ENCODE measurements at places on chromosomes 13 and 19.

- no peak for DNase-seq
Observed at GRCh38 chr13:84192125-84192524, 309.9 kb upstream of the SLITRK1 start.

GRCh38 chr13:101053301-101054093 is 362.8 kb downstream of the NALCN start:
- DNase-seq, result no peak

- no peak for DNase-seq
Observed at GRCh38 chr13:62292714-62293480, 877.2 kb upstream of the PCDH20 start.

DNA sequence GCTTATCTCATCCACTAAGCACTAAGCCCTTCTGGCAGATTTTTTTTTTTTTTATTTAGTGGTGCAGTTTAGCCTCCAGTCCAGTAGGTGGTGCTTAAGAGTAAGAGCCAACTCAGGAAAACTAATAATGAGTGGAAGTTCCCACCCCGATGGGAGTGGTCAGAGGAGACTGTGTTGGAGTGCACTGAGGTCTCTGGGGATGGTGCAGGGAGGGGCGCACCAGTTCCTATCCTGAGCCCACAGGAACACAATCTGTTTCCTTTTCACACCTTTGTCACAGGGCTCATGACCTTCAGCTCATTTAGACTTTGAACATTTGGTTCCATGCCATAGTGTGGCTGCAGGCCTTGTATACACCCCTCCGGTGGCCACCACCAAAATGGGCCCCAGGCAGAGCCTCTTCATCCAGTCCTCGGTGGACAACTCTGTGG is 367.4 kb downstream of the SPRY2 start:
- DNase-seq, result no peak

- DNase-seq, result no peak
Observed at GRCh38 chr13:44698066-44698465, 121.9 kb upstream of the TSC22D1 start.

- DNase-seq, result no peak
Observed at GRCh38 chr13:80821466-80821865, 480.5 kb upstream of the SPRY2 start.

DNA sequence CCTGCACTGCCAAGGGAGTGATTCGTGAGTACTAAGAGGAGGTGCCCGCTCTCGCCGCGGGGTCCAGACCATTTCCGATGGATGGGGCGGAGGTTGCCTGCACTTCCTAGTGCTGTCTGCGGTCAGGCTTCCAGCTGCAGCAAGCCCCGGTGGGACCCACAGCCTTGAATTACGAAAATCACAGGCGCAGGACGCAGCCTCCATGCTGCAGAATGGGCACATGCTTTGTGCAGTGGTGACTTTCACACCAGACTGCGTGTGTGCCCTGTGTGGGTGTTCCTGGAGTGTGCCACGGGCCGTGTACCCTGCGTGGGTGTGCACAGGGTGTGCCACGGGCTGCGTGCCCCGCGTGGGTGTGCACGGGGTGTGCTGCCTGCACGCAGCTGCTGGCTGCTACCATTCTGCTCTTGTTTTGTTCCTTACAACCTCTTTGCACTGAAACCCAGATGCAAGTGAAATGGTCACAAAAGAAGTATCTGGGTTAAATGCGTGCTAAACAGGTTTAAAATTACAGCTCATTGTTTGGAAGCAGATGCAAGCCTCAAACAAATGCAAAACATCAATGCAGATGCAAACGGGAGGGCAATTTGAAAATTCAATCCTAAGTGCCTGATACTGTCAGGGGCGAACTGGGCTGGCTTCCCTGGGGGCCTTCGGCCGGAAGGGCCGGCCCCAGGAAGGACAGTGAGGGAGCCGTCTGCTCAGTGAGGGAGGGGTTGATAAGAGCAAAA is 221.2 kb upstream of the SOX1 start:
- no peak for DNase-seq

- DNase-seq, result no peak
Observed at GRCh38 chr19:35736913-35737886, 5.1 kb downstream of the IGFLR1 start.

DNA sequence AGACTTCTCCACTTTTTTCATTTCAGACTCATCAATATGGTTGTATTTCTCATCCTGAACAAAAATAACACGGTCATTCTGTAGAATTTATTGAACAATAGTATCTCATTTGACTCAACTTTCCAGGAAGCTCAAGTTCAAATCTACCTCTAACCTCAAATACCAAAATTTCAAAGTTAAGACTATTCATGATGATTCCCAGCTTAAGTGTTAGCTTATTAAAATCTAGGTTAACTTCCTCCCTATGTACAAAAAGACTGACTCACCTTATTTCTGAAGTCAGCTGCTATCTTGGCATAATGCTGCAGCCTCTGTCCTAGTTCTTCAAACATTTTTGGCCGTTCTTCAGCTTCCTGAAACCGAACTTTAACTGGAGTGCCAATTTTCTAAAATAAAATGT is 23.2 kb downstream of the HSPH1 start:
- DNase-seq, result no peak

GRCh38 chr19:55085923-55086715 is 10.4 kb downstream of the EPS8L1 start:
- no peak for DNase-seq

DNA sequence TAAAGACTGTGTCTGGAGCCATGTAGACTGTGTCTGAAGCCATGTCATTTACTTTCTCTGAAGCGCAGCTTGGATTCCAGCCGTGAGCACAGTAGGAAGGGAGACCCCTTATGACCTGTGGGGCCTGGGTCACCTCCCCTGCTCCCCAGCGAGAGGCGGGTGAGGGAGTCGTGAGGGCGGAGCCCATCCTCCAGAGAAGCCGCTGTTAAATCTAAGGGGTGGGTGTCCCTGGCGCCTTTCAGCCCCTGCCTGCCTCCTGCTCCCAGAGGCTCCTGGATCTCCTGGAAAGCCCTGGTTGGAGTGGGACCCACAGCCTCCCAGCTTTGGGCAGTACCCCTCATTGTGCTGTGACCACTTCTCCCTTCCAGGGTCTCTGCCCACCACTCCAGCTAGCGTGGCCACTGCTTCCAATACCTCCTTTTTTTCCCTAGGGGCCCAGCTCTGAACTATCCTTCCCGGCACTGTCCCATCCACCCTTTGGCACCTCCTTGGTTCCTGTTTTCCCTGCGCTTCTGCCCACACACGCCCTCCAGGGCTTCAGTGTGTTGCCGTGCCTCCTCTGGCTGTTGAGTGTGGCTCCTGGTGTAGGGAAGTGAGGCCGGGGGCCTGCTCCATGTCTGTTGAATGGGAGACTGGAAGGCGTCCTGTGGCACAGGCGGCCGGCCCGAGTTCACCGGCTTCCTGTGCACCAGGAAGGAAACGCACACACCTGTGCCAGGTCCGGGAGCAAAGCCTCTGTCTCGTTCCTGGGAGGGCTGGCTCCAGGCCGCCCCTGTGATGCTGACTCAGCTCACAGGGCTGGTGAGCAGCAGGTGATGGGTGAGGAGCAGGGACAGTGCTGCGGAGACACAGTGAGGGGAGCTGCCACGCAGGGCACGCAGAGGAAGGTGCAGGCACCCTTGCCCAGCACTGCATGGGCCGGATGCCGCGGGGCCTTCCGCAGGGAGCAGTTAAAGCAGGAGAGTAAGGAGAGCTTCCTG is 29.4 kb downstream of the ATP4B start:
- no peak for DNase-seq

- DNase-seq, result no peak
Observed at GRCh38 chr13:87057807-87058520, 613.2 kb upstream of the SLITRK5 start.

GRCh38 chr13:21965095-21965494 is 294.2 kb downstream of the FGF9 start:
- no peak for DNase-seq

GRCh38 chr13:43305416-43305815 is 282.0 kb downstream of the DNAJC15 start:
- no peak for DNase-seq

- DNase-seq, result no peak
Observed at GRCh38 chr19:32202244-32202643, 143.2 kb upstream of the ZNF507 start.

GRCh38 chr13:45162194-45162593 is 38.7 kb downstream of the KCTD4 start:
- DNase-seq, result no peak

All from activated CD4-positive, CD25-positive, alpha-beta regulatory T cell (primary cell).